ENCODE measurements at places on chromosomes 11 and 22. TPM values are rescaled to one million over a fixed set of nuclear protein-coding genes. Genes with fewer than 3 reads are reported as not detected.

DNA sequence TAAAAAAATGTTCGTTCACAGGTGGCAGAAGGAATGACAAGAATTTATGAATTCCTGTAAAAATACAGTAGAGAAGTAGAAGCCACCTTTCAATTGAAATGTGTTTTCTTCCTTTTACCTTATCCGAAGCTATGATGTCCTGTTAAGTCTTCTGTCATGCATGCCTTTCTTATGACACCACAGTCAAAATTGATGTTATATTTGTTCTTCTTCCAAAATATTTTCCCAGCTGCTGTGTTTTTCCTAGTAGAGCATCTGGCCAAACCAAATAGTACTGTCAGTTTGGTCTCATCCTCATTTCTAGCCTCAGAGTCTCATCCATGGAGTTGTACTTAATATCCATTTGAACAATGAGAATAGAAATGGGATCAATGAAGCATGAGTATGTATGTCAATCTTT, 206.1 kb downstream of the PGR start:
- peaks cover 35% of the 10 kb centered on the region for H3K4me1 ChIP-seq
- H3K4me3 ChIP-seq = no peak overlapping the region
- H3K27me3 ChIP-seq = no peaks in the 10 kb centered on the region
- no peaks in the 10 kb centered on the region for H3K36me3 ChIP-seq
- no peak for DNase-seq

Gene HBE1
- not detected for total RNA-seq

DNA sequence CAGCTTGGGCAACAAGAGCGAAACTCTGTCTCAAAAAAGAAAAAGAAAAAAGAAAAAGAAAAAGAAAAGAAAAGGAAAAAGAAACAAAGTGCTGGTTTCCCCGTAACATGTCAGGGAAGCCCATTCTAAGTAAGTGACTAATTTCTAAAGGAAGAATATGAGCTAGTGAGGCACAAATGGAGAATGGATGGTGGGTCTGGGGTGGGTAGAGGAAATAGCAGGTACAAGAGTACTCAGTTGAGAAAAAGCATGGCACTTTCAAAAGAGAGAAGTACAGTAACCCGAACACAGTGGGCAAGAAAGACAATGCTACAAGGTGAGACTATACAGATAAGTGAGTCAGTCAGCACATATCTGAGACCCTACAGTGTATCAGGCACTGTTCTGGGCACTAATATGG, 4.5 kb downstream of the MAJIN start:
- H3K36me3 ChIP-seq = no peaks in the 10 kb centered on the region
- peaks cover 12% of the 10 kb centered on the region for H3K4me1 ChIP-seq
- H3K27me3 ChIP-seq = no peaks in the 10 kb centered on the region
- no peak overlapping the region for H3K4me3 ChIP-seq
- H3K27ac ChIP-seq = no peak overlapping the region

DNA sequence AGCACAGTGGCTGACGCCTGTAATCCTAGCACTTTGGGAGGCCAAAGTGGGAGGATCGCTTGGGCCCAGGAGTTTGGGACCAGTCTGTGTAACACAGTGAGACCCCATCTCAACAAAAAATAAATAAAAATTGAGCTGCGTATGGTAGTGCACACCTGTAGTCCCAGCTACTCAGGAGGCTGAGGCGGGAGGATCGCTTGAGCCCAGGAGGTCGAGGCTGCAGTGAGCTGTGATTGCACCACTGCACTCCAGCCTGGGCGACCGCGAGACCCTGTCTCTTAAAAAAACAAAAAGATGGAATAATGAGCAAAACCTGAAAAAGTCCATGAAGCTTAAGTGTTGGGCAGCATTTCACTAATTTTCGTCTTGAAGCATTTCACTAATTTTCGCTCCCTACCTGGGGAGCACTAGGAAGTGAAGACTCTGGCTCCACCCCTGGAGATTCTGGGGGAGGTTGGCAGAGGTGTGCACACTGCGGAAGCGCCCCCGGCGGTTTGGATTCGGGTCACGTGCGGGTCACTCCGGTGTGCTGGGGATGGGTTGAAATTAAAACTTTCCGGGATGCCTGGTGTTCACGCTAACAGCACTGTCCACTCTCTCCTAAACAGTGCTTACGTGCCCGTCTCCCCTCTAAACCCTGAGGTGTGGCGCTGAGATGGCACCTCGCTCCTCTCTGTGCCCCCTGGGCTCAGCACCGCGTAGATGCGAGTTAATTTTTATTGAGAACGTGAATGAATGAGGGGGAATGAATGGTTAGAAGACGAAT, 906 bp upstream of the NAA40 start:
- peaks cover 17% of the 10 kb centered on the region for H3K4me1 ChIP-seq
- no peaks in the 10 kb centered on the region for H3K27me3 ChIP-seq

Data from chondrocyte (in vitro differentiated cells).